ENCODE measurements at places on chromosomes 7 and 10. TPM values are rescaled to one million over a fixed set of nuclear protein-coding genes. Genes with fewer than 3 reads are reported as not detected.

Gene NYAP1
- total RNA-seq = under 0.01 TPM

Gene DNAAF5
- 22.4 TPM for total RNA-seq

Gene GPR158
- under 0.01 TPM for total RNA-seq

Gene PTPN20
- total RNA-seq = 9.1 TPM

Gene EIF3B
- total RNA-seq = 151 TPM

Gene PRLHR
- total RNA-seq = not detected

Gene SPDYE2B
- not detected for total RNA-seq

Gene ASB10
- total RNA-seq = not detected

Gene EIF4EBP2
- total RNA-seq = 46.0 TPM

Gene PCDH15
- not detected for total RNA-seq

Gene DNA2
- total RNA-seq = 5.4 TPM

Gene CTTNBP2
- total RNA-seq = 2.9 TPM

Gene PNLIPRP3
- total RNA-seq = 0.59 TPM

Gene GIMAP1
- not detected for total RNA-seq

Gene PYROXD2
- 11.6 TPM for total RNA-seq

Gene COL17A1
- total RNA-seq = under 0.01 TPM

Gene SRGN
- 344 TPM for total RNA-seq

Gene ANTXRL
- total RNA-seq = not detected

Gene MET
- total RNA-seq = 55.0 TPM

Gene JAKMIP3
- 0.29 TPM for total RNA-seq

Gene NANOS1
- 1.1 TPM for total RNA-seq

Gene BTBD16
- total RNA-seq = not detected

Gene RPEL1
- 0.29 TPM for total RNA-seq

Gene ABCB4
- under 0.01 TPM for total RNA-seq

Gene RBM20
- not detected for total RNA-seq

Gene CTAGE6
- 0.36 TPM for total RNA-seq

Gene LRMDA
- total RNA-seq = 17.1 TPM

Gene SMIM30
- total RNA-seq = 47.1 TPM

Gene SPDYE6
- total RNA-seq = not detected

Gene CACNB2
- under 0.01 TPM for total RNA-seq

Gene MINPP1
- 22.1 TPM for total RNA-seq

Gene KIF11
- 5.3 TPM for total RNA-seq
